ENCODE measurements at places on chromosomes 5 and 9.

DNA sequence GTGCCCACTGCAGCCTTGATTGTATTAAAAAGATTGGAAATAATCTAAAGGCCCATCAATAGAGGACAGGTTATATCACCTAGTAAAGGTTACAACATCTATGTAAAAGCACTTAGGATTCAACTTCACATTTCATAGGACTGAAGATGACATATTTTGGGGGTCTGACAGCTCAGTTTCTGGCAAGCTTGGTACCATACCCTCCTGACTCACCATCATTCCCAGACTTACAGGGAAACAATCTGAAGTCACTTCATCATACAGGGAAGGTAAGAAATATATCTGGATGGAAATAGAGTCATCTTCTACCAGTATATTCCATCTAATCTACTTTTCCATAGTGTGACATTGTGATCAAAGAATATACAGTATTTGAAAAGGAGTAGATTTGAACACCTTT is 28.8 kb upstream of the DAB2 start:
- DNase-seq: no peak

DNA sequence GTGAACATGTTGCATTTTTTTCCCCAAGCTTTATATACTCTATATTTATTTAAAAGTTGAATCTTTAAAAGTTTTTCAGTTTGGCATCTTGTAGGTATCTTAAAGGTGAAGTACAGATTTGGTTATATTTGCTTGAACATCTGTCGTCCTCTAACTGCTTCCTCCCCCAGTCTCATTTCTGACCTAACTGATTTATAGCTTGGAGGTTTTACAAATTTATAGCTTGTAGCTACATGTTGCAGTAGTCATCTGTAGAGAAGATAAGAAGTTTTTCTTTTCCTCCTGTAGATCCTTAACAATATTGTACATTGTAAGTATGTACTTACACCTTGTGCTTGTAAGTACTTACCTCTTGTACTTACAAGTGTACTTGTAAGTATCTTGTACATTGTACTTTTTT is 31.0 kb upstream of the ROPN1L start:
- DNase-seq: no peak

DNA sequence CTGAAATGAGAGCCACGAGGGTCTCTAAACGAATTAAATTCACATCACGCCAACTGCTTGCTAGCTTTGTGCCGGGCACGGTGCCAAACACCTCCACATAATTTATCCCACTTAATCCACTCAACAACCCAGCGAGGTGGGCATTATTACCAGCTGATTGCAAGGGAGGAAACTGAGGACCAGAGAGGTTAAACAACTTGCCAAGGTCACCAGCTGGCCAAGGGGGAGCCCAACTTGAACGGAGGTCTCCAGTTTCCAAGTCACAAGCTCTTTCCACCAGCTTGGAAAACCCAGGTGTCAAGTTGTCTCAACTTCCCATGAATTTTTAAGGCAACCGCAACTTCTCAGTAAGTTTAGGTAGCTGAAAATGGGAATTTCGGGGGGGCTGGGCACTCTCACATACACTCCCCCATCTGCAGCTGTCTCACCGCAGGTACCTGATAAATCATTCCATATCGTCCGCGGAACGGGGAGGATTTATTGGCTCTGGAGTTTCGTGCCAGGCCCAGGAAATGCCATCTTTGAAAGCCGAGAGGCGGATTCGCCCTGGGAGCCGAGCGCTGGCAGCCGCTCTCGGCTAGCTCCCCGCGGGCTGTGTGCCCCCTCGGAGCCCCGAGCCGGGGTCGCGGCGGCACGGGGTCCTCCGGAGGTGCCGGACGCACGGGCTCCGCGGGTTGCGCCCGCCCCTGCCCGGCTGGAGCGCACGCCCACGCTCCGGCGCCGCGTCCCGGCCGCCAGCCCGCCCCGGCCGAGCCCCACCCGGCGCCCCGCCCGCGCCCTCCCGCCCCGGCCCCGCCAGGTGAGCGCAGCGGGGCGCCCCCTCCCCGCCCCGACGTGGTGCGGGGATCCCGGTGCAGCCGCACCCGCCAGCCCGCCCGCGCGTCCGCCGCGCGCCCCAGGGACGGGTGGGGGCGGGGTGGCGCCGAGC is 617 bp downstream of the PTPN3 start:
- no peak for DNase-seq

DNA sequence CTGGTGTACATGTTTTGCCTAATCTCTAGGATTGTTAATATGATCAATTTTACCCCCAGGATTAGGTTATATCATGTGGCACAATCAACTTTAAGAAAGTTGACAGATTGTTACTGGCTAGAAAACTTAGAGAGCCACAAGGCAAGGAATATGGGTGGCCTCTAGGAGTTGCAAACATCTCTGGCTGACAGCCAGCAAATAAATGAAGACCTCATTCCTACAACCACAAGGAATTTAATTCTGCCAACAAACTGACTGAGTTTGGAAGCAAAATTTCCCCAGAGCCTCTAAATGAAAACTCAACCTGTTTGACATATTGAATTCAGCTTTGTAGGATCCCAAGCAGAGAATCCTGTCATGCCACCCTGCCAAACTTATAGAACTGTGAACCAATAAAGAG is 196.4 kb upstream of the PTGER4 start:
- DNase-seq: no peak

GRCh38 chr9:124928116-124928515 is 12.8 kb downstream of the GOLGA1 start:
- no peak for DNase-seq

- no peak for DNase-seq
Observed at GRCh38 chr5:72242796-72243475, 77.1 kb downstream of the MRPS27 start.

- no peak for DNase-seq
Observed at GRCh38 chr9:31848505-31849285, 535.7 kb upstream of the ACO1 start.

- DNase-seq: no peak
Observed at GRCh38 chr9:121455527-121456239, 44.0 kb downstream of the GGTA1 start.

- DNase-seq: no peak
Observed at GRCh38 chr5:86756839-86757238, 139.1 kb downstream of the COX7C start.

DNA sequence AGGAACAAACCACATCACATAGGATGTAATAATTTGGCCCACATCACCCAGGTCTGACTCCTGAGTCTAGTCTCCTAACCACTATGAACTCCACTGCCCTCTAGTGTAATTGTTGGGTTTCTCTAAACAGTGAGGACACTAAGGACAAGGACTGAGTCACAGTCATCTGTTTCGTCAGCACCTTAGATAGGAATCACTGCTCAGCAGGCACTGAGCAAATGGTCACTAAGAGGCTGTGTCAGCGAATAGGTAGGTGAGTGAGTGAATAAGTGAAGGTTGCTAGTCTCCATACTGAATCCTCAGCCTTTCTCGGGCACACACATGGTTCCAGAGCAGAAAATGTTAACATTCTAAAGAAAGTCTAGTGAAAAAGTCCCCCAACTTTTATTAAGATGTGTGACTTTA is 278.6 kb downstream of the SPOCK1 start:
- DNase-seq: peak; percentile 38

GRCh38 chr5:60223342-60223741 is 329.8 kb upstream of the PDE4D start:
- DNase-seq: no peak

GRCh38 chr9:12963537-12963936 is 188.7 kb downstream of the LURAP1L start:
- DNase-seq: no peak

DNA sequence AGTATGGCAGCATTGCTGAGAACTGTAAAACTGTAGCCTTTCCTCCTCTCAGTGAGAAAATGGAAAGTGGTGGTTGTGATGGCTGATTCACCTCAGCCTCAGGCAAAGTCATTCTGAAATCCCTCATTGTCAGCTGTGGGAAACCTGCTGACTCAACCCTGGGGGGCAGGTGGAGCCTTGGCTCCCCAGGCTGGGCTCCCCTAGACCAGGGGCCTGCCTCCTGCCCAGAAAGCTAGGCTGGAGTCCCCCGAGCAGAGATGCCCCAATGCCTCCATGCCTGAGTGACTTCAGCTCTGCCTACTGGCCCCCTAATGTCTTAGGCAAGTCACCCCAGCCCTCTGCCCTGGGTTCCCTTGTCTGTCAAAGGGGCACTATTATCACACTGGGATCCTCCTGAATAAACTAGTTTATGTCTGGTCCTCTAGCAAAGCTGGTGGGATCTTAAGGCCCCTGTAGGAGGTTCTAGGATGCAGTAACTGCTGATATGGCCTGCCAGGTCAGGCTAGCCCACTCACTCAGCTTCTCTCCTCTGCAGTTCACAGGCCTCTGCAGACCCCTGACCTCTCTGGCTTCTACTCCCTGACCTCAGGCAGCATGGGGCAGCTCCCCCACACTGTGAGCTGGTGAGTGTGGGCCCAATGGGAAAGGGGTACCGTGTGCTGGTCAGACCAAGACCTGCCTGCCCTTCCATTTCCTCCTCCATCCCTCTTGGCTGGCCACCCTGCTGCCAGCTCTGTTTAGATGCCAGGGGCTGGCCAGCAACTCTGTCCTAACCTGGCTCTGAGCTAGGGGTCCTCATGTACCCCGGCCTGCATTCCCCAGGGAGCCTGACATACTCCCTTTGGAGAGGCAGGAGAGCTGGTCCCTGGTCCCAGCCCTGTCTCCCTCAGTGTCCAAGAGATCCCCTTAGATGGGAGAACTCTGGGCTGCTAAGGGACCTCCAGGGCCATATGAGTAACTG is 24.2 kb downstream of the TCF7 start:
- peak; percentile 64 for DNase-seq

GRCh38 chr5:82285206-82285605 is 7.1 kb upstream of the RPS23 start:
- no peak for DNase-seq

GRCh38 chr5:32831624-32832023 is 120.5 kb downstream of the NPR3 start:
- DNase-seq: no peak

Data from coronary artery (tissue), 2 donors.